ENCODE measurements at places on chromosomes 4 and X.

GRCh38 chr4:159374749-159375530, 272.1 kb downstream of the RAPGEF2 start:
- DNase-seq, result no peak

GRCh38 chr4:39542611-39543012, 15.4 kb upstream of the UGDH start:
- DNase-seq, result no peak

DNA sequence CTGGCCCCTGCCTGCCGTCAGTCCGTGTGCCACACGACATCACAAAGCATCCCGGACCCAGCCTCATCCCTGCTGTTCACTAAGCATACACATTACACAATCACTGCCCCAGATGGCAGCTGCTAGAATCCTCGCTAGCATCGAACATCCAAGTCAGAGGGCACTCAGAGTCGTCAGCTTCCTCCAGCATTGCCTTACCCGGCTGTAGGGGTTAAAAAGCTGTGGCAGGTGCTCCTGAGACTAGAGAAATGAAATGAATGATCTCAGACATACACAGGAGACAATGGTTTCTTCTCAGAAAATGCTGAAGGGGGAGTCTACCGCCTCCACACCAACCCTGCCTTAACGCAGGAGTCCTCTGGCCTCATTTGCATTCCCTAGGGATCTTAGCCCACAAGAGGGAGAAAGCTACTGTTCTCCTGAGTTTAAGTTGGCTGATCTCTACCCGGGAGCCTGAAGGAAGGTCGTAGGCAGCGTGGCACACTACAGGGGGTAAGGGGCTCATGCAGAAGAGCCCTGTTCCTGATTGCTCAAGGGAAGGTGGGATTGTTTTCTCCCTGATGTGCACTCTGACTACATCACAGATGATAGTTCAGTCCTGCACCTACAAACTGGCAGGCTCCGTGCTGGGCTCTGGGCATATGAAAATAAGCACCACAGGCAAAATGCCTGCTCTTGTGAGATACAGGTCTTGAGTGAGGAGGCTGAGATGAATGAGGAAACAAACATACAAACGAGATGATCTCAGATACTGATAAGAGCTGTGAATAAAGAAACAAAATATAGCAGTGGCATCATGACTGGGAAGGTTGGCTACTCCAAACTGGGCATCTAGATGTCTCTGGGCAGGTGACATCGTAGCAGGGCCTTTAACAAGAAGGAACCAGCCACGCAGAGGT, 2.6 kb upstream of the KIAA0232 start:
- no peak for DNase-seq

- no peak for DNase-seq
Measured at GRCh38 chr4:149294601-149295000, 521.0 kb downstream of the IQCM start.

- no peak for DNase-seq
Measured at GRCh38 chr4:6250235-6250983, 19.2 kb upstream of the WFS1 start.

DNA sequence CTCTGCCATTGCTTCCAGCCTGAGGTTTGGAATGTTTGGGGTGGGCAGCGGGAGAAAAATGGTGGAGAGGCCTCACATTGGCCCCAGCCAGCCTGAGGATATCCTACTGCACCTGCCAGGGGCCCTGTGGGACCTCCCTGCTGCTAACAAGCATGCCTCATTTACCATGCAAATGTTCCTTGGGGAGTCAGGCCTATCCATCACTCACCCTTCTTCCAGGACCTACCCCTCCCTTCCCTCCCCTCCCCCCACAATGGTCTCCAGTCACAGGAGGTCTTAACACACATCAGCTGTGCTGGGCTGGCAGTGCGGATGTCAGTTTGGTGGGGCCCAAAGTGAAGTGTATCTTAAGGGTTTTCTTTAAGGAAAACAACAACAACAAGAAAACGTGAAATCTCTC, 139.2 kb downstream of the SHOX start:
- no peak for DNase-seq

DNA sequence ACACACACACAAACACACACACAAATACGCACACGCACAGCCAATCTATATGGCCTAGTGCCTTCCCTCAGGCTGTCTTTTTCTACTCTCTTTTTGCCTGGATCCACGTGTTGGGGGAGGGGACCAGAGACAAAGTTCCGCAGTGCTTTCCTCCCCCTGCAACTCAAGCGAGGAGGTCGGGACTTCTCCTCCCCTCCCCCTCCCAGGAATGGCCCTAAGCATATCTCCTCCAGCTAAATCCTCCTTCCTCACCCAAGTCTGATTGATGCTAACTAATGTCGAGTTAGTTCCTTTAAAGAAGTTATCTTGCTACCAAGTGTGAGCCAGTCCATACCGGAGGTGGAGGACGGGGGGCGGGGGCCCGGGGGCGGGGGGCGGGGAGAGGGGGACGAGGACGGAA, 141.2 kb upstream of the ZIC3 start:
- DNase-seq, result no peak

DNA sequence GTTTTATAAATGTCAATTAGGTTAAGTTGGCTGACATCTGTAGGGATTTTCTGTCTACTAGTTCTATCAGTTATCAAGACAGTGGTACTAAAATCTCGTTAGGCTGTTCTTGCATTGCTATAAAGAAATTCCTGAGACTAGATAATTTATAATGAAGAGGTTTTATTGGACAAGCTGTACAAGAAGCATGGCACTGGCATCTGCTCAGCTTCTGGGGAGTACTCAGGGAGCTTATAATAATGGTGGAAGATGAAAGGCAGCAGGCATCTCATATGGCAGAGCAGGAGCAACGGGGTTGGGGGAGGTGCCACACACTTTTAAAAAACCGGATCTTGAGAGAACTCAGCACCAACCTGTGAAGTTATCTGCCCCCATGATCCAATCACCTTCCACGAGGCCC, 28.2 kb downstream of the CHIC2 start:
- no peak for DNase-seq

GRCh38 chr4:57443787-57444186, 333.6 kb upstream of the IGFBP7 start:
- DNase-seq, result no peak

DNA sequence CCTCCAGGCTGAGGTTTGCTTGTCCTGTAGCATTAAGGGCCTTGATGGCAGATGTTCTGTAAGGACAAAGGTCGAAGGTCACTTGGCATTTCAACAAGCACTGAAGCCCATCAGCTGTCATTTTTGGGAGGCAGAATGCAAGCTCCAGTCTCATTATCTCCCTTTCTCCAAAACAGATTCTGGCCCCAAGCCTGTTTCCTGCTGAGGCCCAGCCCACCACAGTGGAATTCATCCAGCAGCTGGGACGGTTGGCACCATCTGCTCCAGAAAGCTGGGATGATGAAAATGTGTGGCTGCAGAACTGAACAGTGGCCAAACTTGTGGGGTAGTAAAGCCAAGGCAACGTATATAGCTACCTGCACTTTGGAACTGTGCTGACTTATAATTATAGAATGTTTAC, 17.7 kb upstream of the PPEF2 start:
- no peak for DNase-seq

GRCh38 chr4:153787061-153787560, 1.8 kb downstream of the SFRP2 start:
- DNase-seq, result no peak

DNA sequence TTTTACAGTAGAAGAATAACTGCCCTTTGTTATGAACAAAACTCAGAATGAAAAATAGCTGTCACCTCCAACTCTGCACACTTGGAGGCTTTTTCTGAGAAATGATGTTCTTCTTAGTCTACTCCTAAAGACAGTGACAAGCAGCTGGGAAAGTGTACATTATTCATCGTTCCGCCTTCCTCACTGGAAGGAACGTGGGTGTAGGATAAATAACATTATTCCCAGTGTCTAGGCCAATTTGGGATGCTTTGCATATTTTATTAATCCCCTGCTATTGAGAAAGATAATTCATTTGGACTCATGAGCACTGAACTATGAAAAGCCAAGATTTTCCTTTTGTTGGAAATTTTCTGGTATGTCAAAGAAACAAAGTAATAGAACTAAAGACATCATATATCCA, 87.8 kb downstream of the VCX2 start:
- DNase-seq, result no peak

- DNase-seq, result no peak
Measured at GRCh38 chr4:5750946-5751665, 40.1 kb downstream of the EVC start.

- no peak for DNase-seq
Measured at GRCh38 chr4:105972946-105973621, 77.8 kb downstream of the NPNT start.

GRCh38 chr4:89496851-89497250, 189.3 kb upstream of the GPRIN3 start:
- DNase-seq, result no peak

- no peak for DNase-seq
Measured at GRCh38 chr4:151850791-151851213, 90.0 kb upstream of the GATB start.

- DNase-seq, result no peak
Measured at GRCh38 chr4:123966990-123967769, 570.6 kb downstream of the SPRY1 start.

- DNase-seq, result peak; percentile 69
Measured at GRCh38 chr4:159390648-159391047, 287.8 kb downstream of the RAPGEF2 start.

- DNase-seq, result no peak
Measured at GRCh38 chr4:38704622-38705154, 40.7 kb downstream of the KLF3 start.

GRCh38 chrX:52270453-52271116, 85.9 kb downstream of the MAGED4 start:
- no peak for DNase-seq

Measured in GDM1 (cell line).